Activated CD4-positive, alpha-beta memory T cell treated with anti-CD3 and anti-CD28 coated beads, Interleukin-2, amount 10 ng/mL, durations not matched to agents 7 days and 5 days (primary cell): ENCODE measurements at places on chromosomes 3 and 15.

GRCh38 chr3:53161450-53161819, 426 bp downstream of the PRKCD start:
- DNase-seq = no peak

DNA sequence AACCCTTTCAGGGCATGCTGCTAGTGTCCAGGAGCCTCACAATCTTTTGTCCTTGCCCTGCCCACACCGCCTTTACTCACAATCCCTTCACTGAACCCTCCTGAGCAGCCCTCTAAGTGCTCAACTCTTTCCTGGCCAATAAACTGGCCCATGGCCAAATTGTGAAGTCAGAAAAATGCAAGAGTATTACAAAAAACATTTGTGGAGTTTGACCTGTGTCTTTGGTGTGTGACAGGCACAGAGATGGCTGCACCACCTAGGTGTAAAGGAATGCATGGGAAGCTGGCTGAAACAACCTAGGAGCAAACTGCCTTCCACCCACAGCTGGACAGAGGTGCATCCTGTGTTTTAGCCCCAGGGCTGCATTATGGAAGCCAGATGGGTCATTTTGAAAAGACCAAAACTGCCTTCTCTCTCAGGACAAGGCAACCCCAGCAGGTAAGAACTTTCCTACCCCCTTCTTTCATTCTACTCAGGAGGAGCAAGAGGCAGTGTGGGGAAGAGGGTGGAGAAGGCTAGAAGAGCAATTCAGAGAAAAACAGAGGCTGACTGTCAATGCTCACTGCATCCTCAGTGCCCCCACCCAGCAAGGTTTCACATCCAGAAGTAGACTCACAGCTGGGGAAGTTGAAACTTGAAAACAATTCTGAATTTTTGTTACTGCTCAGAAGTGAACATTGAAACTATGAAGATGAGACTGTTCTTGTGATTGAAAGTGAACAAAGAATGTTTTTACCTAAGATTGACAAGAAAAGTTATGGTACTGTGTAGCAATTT, 78.6 kb downstream of the TRIM42 start:
- DNase-seq = no peak

- no peak for DNase-seq
These were observed 1350.9 kb downstream of the OTOL1 start for GRCh38 chr3:162847511-162847910.

DNA sequence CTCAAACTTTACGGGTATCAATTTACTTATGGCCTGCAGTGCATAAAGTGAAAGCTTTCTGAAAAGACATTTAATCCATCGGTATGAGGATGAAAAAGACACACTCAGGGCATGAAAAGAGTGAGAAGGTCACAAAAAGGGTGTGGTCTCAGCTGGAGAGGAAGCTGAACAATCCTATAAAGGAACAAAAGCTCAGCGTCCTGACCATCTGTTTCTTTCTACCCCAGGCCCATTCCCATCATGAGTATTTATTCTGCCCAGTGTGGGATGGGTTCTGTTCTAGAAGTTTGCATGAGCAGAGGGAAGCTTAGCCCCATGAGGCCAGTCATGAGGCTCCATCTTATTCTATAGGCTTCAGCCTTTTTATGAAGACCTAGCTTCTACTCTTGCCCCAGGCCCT, 144.6 kb downstream of the LPP start:
- DNase-seq = no peak
